Vagina (tissue), 2 donors: ENCODE measurements at places on chromosomes 16 and 17.

GRCh38 chr17:55666806-55667205 lies 55.9 kb downstream of the TMEM100 start:
- H3K4me3 ChIP-seq: no peak overlapping the region
- H3K27me3 ChIP-seq: no peaks in the 10 kb centered on the region
- H3K36me3 ChIP-seq: no peaks in the 10 kb centered on the region
- no peak overlapping the region for H3K27ac ChIP-seq

GRCh38 chr17:78962345-78962983 lies 17.3 kb downstream of the LGALS3BP start:
- no peaks in the 10 kb centered on the region for H3K27me3 ChIP-seq
- no peaks in the 10 kb centered on the region for H3K36me3 ChIP-seq
- no peaks in the 10 kb centered on the region for H3K4me1 ChIP-seq

GRCh38 chr17:14886200-14886739 lies 378.9 kb downstream of the PMP22 start:
- no peak overlapping the region for H3K4me3 ChIP-seq
- no peaks in the 10 kb centered on the region for H3K36me3 ChIP-seq
- H3K27me3 ChIP-seq: no peaks in the 10 kb centered on the region
- no peaks in the 10 kb centered on the region for H3K4me1 ChIP-seq
- no peak for DNase-seq

- H3K4me3 ChIP-seq: peak overlapping the region; percentile 54
- peak overlapping the region; percentile 91 for H3K27ac ChIP-seq
- H3K4me1 ChIP-seq: peaks cover 31% of the 10 kb centered on the region
Observed at GRCh38 chr17:45052052-45052772, 780 bp upstream of the DCAKD start.

DNA sequence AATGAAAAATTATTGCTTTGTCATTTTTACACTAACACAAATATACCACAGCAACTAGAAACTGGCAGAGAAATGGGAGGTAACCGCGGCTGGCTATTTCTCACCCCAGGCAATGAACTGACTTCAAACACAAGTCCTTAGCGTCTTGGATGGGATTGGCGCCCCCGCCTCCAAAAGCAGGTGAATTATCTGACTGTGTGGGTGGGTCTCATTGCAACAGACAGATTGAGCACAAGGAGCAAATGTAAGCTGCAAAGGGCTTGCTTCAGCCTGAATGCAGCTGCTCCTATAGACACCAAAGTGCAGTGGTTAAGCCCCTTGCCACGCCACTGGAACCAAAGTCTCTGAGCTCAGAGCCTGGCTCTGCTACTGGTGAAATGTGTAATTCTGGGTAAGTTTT lies 225.0 kb downstream of the XYLT1 start:
- no peaks in the 10 kb centered on the region for H3K27me3 ChIP-seq
- no peak overlapping the region for H3K4me3 ChIP-seq
- no peak for DNase-seq

GRCh38 chr16:80366023-80366422 lies 174.8 kb upstream of the DYNLRB2 start:
- no peaks in the 10 kb centered on the region for H3K27me3 ChIP-seq
- H3K36me3 ChIP-seq: no peaks in the 10 kb centered on the region
- no peak overlapping the region for H3K27ac ChIP-seq
- DNase-seq: no peak

DNA sequence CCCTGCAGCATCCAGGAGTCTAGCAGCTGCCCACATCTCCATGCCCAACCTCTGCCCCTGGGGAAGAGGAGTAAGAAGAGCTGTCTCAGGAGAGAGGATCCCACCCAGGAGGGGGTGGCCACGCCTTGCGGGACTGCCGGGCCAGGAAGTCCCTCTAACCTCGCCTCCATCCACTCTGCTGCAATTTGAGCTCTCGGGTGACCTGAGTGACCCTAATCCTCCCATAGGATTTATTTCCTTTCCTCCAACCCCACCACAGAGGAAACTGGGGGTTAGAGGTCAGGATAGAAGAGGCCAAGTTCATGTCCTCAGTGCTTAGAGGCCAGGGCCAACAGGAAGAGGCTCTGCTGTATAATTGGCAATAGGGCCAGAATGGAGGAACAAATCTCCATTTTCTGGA lies 22.6 kb upstream of the NGFR start:
- no peak overlapping the region for H3K4me3 ChIP-seq
- no peak for DNase-seq
- H3K4me1 ChIP-seq: peaks cover 14% of the 10 kb centered on the region
- H3K27ac ChIP-seq: no peak overlapping the region

DNA sequence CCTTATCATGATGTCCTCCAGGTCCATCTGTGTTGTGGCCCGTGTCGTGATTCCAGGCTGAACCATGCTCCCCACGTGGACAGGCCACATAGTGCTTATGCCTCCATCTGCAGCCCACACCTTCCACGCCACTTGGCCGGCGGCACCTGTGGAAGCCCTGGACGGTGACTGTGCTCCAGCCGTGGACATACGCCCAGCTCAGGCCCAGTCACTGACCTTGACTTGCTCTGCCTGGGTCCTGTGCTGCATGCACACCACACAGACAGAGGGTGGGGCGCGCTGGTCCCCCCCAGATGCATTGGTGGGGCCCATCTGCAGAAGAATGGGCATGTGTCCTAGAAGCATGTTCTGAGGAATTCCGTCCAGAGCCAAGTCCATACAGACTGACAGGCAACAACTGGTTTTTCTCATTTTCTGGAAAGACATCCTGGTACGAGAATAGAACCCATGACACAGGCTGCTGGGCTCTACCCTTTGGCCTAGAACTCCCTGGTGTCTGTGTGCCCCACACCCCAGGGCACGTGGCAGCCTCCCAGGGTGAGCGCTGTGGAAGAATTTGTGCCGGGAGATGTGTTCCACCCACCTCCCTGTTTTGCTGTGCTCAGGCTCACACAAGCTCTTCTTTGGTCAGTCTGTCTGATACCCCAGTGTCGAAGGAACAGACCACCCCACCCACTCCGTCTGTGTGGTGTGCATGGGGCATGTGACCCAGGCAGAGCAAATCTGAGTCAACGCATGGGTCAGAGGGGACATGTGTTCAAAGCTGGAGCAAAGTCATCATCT lies 39.5 kb downstream of the GPT2 start:
- no peaks in the 10 kb centered on the region for H3K36me3 ChIP-seq
- DNase-seq: no peak
- no peak overlapping the region for H3K27ac ChIP-seq
- no peaks in the 10 kb centered on the region for H3K27me3 ChIP-seq

DNA sequence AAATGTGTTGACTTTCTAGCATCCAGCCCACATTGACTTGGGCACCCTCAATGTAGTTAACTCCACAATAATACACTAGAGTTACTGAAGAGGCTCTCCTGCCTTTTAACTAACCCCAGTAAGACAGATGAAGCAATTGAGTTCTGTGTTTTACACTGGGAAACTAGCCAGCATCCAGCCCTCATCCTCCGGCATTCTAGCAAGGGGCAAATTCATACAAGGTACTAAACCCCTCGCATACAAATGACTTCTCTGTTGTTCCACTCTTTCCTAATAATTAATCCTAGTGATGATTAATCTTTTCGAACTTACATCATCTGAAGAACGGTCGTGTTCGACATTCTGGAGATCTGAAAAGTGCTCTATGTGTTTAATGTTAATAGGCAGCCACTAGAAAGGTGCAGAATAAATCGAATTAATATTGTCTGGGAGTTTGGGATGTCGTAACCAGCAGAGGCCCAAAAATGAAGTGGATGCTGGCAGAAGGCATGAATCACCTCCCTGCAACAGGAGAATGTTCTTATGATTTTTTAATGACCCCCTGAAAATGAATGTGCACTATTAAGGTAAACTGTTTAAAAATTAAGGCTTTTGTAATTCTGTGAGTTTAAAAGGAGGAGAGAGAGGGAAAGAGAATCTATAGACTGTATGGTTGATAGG lies 249.4 kb downstream of the SNX29 start:
- H3K27me3 ChIP-seq: no peaks in the 10 kb centered on the region
- H3K27ac ChIP-seq: no peak overlapping the region
- H3K4me1 ChIP-seq: peaks cover 11% of the 10 kb centered on the region
- H3K36me3 ChIP-seq: no peaks in the 10 kb centered on the region

- H3K4me3 ChIP-seq: peak overlapping the region; percentile 51
- peaks cover 14% of the 10 kb centered on the region for H3K27me3 ChIP-seq
- DNase-seq: no peak
- no peaks in the 10 kb centered on the region for H3K36me3 ChIP-seq
- H3K4me1 ChIP-seq: peaks cover 24% of the 10 kb centered on the region
- H3K27ac ChIP-seq: peak overlapping the region; percentile 73
Observed at GRCh38 chr17:7651665-7652387, 1.1 kb downstream of the ATP1B2 start.

DNA sequence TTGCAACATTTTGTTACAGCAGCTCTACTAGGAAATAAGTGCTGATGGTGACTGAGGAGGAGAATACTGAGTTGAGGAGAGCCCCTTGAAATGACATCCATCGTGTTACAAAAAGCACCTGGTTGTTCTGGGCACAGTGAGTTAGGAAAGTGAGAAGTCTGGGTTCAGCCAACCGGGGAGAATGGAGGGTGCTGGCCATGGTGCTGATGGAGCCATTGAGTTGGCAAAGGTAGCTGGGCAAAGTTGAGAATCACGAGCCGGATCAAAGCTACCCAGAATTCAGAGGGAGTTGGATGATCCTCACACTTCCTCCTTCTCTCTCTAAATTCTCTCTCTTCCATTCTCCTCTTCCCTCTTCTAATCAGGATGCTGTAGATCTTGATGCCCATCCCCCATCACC lies 35.0 kb upstream of the ASIC2 start:
- H3K36me3 ChIP-seq: no peaks in the 10 kb centered on the region
- DNase-seq: no peak
- no peak overlapping the region for H3K4me3 ChIP-seq

DNA sequence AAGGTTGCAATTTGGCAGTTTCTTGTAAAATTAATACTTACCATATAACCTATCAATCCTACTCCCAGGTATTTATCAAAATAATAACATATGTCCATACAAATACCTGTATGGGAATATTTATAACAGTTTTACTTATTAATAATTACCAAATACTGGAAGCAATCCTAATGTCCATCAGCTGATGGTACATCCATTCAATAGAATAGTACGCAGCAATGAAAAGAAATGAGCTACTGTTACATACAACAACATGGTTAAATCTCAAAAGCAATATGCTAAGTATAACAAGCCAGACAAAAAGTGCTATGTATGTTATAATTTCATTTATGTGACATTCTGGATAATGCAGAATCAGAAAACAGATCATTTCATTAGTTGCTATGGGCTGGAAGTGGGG lies 1.2 kb downstream of the HYDIN start:
- no peak overlapping the region for H3K27ac ChIP-seq
- no peaks in the 10 kb centered on the region for H3K36me3 ChIP-seq
- DNase-seq: no peak
- no peak overlapping the region for H3K4me3 ChIP-seq
- no peaks in the 10 kb centered on the region for H3K4me1 ChIP-seq

DNA sequence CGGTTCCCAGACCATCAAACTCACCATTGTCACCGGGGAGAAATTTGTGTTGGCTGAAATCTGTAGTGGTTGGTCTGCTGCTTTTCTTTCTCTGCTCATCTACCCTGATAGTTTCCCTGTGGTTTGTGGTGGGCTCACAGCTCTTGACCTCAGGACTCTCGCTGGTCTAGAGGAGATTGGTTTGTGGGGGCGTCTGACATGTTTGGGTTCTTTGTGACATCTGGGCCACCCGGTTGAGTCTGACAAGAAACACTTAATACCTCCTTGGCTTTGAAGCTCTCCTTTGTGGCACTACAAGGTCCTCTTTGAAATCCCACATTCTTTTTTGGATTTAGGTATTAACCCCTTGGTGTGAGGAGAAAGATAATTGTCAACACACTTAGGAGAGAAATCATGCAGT lies 662.0 kb downstream of the WWOX start:
- H3K4me1 ChIP-seq: no peaks in the 10 kb centered on the region
- no peak overlapping the region for H3K27ac ChIP-seq
- DNase-seq: no peak
- H3K36me3 ChIP-seq: no peaks in the 10 kb centered on the region
- H3K4me3 ChIP-seq: no peak overlapping the region
- no peaks in the 10 kb centered on the region for H3K27me3 ChIP-seq

DNA sequence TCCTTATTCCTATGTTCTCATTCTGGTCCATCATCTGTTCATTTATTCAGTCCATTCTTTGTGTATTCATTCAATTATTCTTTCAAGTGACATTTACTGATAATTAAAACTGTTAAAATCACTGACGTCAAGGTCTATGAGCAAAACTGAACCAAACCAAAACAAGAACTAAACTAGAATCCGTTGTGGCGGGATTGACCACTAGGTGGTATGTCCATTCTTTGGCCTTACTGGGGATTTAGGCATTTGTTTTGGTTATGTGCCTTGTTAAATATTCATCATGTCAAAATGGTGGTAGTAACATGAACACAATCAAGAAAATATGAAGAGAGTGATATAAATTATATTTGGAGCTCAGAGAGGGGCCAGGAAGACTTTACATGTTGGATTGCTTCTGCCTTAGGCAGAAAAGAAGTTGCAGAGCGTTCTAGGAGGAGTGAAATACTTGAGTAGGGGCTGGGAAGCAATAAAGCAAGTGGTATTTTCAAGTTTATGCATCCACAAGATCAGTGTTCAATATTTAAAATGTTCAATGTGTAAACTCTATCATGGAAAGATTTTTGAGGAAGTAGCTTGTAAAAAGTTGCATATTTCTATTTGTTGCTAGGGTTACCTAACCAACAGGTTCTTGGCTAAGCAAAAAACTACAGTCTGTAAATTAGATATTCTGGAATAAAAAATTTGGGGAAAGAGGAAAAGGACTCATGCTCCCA lies 129.0 kb downstream of the CDH13 start:
- H3K4me1 ChIP-seq: peaks cover 7% of the 10 kb centered on the region
- no peak overlapping the region for H3K4me3 ChIP-seq
- DNase-seq: no peak
- H3K27me3 ChIP-seq: no peaks in the 10 kb centered on the region
- no peak overlapping the region for H3K27ac ChIP-seq
- H3K36me3 ChIP-seq: no peaks in the 10 kb centered on the region

- no peak overlapping the region for H3K27ac ChIP-seq
- peaks cover 36% of the 10 kb centered on the region for H3K4me1 ChIP-seq
- H3K27me3 ChIP-seq: no peaks in the 10 kb centered on the region
- no peaks in the 10 kb centered on the region for H3K36me3 ChIP-seq
Observed at GRCh38 chr17:19705771-19706770, 10.3 kb downstream of the SLC47A2 start.

GRCh38 chr17:67265436-67266019 lies 20.5 kb upstream of the HELZ start:
- H3K36me3 ChIP-seq: no peaks in the 10 kb centered on the region
- no peak overlapping the region for H3K27ac ChIP-seq

DNA sequence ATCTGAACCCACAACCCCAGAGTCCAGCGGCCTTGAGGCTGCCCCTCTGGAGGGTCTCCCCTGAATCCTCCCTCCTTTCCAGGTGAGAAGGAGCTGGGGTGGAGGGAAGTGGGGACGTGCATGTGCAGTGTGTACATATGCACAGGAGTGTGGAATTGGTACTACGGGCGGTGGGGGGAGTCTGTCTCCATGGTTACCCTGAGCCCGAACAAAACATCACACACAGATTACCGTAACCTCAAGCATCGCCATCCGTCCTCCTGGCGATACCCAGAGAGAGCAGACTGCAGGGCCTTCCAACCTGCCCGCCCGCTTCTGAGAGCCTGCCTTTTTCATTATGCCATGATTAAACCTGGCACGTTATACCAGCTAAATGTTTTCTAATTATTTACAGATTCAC lies 25.1 kb downstream of the GSG1L start:
- no peaks in the 10 kb centered on the region for H3K36me3 ChIP-seq
- no peaks in the 10 kb centered on the region for H3K27me3 ChIP-seq
- no peaks in the 10 kb centered on the region for H3K4me1 ChIP-seq
